ENCODE measurements at places on chromosomes 16 and 17.
A peak's percentile ranks its signal among the peaks of the same experiment; 100 is the strongest.

DNA sequence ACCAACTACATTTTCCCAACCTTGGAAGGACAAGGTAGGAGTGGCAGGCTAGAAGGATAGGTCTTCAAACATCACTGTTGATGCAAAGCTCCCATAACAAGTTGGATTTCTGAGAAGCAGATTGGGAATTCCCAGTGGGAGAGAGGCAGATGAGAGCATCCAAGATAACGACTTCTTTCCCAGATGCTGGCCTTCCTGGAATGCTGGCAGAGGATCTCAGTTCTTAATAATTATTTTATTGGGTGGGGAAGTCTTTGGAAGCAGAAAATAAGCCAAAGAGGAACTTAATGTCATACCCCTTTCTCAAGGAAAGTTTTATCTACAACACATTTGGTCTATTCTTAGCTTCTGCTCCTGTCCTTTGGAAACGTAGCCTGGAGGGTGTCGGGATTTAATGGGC, 64.5 kb downstream of the MPRIP start:
- no peak for DNase-seq

GRCh38 chr16:11303405-11304138, 22.4 kb upstream of the PRM1 start:
- DNase-seq: no peak

- no peak for DNase-seq
Measured at GRCh38 chr16:276426-277077, 808 bp upstream of the RGS11 start.

DNA sequence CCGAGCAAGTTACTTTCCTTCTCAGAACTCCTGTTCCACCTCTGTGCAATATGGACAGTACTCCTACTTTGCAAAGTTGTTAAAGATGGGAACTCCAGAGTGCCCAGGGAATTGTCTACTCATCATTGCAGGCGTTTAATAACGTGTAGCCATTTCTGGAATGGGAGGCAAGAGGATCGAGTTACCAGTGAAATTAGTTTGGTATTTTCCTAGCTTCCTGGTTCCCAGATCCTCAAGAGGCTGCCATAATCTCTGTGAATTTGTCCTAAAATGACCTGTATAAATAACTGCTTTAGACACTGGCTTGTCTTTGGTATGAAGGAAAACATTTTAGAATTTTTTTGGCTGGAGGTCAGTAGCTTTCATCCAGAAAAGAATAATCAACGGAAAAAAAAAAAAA, 27.7 kb downstream of the WWOX start:
- DNase-seq: no peak

GRCh38 chr17:74892974-74893911, at the start of gene FADS6:
TSS of gene FADS6 (minus strand) at chr17:74893633. CDS start at chr17:74893595, 38 bp downstream.
- DNase-seq: no peak

DNA sequence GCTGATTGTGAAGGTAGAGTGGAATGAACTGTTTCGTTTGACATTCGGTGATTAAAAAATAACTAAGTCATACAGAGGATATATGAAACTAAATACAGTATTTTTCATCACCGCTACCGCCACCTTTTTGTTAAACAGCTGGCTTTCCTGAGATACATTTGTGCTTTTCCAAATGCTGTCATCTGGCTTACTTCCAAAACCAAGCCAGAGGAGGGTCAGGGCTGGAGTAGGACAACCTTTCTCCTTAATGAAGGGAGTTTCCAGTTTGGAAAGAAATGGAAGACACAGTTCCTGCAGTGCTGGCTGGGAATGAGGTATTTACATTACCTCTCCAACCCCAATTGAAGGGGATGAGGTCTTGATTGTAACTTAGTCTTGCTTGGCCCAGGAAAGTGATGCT, 3.2 kb downstream of the TNRC6C start:
- no peak for DNase-seq

DNA sequence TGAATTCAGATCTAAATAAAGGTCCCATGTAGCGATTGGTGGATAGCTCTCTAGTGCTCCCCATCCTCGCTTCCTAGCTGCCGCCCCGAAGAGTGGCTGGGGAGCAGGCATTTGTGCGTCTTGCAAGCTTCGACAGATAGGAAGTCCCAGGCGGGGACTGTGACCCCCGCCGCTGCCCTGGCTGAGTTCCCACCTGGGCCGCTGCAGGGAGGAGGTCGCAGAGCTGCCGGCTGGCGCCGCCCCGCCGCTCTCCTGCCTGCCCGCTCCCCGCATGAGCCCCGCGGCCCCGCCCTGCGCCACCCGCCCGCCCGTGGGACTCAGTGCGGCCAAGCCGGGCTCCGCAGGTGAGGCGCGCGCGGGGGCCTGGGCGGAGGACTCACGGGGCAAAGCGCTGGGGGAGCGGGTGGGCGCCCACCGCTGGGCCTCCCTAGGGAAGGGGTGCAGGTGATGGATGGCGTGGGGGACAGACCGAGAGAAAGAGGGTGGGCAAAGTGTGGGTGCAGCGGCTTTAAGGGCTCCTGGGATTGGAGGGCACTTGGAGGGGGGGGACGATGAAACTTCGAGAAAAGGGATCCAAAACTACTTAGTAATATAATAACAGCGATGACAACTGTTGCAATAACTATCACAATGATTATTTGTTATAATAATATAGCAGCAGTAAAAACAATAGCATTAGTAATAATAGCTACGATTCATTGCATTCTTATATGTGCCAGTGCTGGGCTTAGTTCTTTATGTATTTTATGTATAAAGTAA, at the start of gene OTOA:
Gene OTOA, plus strand, starts transcription at position 80 of the 759 bp plus-strand sequence. CDS start 14,547 bp downstream, outside the sequence.
- DNase-seq: no peak

GRCh38 chr17:31072186-31072585, 22.6 kb upstream of the NF1 start:
- DNase-seq: no peak

DNA sequence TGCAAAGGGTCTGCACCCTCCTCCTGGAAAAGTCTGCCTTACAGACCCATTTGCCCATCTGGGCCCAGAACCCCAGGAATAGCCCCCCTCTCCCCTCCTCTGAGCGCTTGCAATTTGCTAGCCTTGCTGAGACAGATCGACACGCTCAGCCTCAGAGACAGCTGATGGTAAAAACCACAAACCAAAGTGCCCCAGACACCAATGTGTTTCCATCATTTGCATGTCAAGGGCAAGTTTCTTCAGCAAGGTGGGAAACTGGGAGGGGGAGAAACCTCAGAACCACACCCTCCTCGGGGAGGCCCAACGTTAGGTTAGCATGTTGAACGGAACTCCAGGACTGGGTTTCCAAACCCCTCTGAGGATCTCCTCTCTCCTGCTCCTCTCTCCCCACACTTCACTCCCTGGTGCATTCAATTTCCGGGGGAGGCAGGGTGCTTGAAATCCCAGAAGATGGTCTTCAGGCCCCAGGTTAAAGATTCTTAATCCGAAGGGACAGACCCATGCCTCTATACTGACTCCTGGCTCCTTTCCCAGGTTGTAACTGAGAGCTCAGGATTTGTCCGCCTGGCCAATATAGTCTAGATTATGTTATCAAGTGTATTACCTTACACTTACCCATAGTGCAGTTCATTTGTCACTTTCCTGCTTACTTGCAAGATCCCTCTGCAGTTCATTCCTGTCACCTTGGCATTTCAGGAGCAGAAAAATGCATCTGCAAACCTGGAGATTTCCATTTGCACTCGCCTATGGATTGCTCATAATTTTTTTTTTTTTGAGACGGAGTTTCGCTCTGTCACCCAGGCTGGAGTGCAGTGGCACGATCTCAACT, 1.3 kb upstream of the CUEDC1 start:
- peak; percentile 81 for DNase-seq

- DNase-seq: no peak
Measured at GRCh38 chr17:55540414-55541091, 29.3 kb upstream of the SMIM36 start.

GRCh38 chr17:75440738-75441448, 15.5 kb upstream of the TMEM94 start:
- no peak for DNase-seq

DNA sequence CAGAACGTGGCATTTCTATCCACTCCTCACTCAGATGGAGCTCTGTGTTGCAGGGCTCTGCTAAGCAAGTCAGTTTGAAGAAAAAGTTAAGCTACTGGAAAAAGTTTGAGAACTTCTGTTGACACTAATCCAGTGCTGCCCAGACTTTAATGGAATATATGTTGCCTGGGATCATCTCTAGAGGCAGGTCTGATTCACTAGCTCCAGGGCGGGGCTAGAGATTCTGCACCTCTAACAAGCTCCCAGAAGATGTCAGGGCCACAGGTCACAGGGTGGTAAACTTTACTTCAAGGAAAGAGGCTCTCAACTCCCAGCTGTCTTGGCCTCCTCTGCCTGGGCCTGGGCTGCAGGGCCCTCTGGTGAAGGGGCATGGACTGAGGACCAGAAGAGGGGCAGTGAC, 6.8 kb downstream of the TTYH2 start:
- DNase-seq: no peak

DNA sequence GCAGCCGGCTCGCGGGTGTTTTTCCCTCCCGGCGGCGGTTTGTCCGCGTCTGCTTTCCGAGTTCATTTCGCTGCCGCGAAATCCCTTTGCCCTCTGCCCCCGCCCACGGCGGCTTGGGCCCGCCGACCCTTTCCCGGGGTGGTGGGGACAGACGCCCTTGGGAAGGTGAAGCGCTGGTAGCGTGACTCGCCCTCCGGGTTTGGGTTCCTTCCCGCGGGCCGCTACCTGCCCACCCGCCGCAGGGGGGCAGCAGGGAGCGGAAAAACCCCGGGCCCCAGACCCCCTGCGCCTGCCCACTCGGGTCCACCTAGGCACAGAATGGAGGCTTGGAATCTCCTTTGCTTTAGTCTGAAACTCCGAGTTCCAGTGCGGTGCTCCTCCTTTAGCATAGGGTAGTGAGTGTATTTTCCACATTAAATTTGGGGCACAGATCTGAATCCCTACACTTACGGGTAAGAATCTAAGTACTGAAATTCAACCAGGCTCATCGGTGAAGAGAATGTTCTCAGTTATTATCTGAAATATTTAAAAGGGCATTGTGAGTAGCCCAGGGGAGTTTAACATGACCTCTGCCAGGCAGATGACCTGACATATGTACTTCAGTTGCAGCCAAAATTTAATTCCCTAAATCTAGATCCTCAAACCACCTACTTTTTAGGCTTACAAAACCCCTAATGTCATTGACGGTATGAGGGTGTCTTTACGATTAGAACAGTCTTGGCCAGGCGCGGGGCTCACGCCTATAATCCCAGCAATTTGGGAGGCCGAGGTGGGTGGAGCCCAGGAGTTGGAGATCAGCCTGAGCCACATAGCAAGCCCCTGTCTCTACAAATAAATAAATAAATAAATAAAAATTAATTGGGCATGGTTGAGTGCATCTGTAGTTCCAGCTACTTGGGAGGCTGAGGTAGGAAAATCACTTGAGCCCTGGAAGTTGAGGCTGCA, 1.0 kb downstream of the NME2 start:
- DNase-seq: peak; percentile 78

- DNase-seq: no peak
Measured at GRCh38 chr17:13476720-13477119, 125.0 kb downstream of the HS3ST3A1 start.

GRCh38 chr16:28529124-28529523, 9.7 kb downstream of the NUPR1 start:
- DNase-seq: no peak

GRCh38 chr16:86321491-86321890, 188.8 kb upstream of the FOXF1 start:
- DNase-seq: no peak

DNA sequence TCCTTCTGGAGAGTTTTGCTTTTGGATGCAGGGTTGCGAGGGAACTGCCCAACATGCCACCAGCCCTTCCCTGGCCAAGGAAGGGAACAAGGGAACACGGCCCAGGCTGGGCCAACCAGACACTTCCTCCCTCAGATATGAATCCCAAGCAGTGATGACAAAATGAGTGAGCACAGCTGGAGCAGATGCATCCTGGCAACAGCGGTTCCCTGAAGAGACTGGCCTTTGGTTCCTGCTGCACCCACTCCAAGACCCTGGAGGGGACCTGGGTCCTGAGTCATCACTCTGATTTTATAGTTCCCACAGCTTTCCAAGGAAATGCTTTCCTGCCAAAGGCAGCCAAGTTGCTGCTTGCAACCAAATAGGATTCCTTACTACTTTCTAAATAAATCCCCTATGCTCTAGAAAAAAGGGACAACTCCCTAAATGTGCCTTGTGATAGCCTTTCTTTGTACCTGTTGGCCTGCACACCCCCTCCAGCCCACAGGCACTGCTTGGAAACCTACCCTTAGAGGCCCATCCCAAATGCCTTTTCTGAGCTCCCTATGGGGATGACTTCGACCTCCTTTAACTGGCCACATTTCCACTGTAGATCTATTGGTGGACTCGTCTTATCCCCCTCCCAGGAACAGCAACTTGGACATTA, 5.3 kb downstream of the ST3GAL2 start:
- DNase-seq: no peak

DNA sequence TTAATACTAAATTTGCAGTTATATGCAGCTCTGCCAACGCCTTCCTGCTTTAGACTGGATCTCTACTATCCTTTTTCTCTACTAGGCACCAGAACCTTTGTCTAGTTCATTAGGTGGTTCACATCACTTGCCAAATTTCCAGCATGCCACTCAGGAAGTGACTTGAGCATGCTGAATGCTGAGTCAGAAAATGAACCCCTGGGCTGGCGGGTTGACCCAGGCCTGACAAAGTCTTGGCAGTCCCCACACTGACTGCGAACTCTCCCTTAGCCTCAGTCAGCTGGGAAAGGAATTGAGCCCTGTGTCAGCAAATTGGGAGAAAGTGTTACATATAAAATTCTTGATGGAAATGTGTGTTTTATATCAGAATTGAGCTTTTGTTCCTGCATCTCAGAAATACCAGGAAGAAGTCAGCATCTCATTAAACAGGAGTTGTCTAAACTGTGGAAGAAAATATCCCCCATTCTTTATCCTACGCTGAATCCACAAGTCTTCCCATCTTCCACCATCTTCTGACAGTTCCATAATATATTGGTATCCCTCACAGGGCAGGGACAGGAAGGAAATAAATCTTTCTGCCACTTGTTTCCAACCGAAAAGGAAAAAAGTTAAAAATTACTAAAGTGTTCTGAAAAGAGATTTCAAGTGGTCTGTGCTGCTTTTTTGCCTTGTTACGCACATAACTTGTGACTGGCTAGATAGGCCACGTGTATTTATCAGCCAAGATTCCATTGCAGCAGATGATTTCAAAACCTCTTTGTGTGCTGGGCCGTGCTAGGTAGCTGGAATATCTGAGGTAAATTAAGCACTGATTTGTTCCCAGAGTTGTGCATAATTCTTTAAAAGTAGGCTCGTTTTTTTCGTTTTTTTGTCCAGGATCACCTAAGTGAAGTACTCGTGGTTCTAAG, 16.7 kb upstream of the SLC12A3 start:
- no peak for DNase-seq
